Fibroblast of lung (primary cell): ENCODE measurements at places on chromosomes 1 and 21. TPM values are rescaled to one million over a fixed set of nuclear protein-coding genes. Genes with fewer than 3 reads are reported as not detected.

DNA sequence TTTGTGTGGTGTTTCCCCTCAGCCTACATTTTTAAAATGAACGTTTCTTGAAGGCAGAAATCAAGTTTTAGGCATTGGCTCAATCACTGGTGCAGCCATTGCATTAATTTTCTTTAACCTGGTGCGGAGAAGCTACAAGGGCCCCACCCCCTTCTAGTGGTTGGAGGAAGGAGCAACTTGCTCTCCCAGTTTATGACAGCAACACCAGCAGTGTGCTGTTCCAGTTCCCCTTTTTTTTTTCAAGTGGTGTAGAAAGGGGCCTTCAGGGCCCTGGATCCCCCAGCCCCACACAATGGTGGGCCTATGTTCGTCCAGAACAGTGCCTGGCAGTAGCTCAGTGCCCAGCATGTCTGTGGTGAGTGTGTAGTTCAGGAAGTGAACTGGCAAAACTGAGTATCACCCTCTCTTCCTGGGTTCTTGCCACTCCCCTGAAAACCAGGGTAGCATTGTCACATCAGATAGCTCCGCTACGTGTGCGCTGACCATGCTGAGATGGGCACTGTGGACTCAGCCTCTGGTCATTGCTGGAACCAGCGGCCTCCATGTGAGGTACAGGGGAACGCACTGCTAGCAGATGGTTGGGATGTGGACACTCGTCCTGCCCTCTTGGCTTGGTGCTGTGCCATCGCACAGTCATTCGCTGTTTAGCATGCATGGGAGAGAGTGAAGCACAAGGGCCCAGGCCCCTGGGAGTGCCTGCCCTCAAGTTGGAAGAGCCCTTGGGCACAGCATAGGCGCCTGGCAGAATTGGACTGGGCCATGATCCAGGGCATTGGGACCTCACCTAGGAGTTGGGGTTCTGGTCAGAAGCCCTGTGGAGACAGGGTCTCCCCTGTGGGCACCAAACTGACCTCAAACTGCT is 7.2 kb downstream of the ARF1 start:
- H3K27me3 ChIP-seq = no peaks in the 10 kb centered on the region
- H3K27ac ChIP-seq = no peak overlapping the region
- DNase-seq = no peak
- peaks cover 32% of the 10 kb centered on the region for H3K4me1 ChIP-seq

GRCh38 chr1:154874465-154874864 is 4.4 kb upstream of the KCNN3 start:
- H3K27me3 ChIP-seq = peaks cover 23% of the 10 kb centered on the region
- no peaks in the 10 kb centered on the region for H3K4me1 ChIP-seq
- no peaks in the 10 kb centered on the region for H3K36me3 ChIP-seq
- DNase-seq = no peak
- H3K4me3 ChIP-seq = no peak overlapping the region

- H3K27me3 ChIP-seq = no peaks in the 10 kb centered on the region
- H3K36me3 ChIP-seq = no peaks in the 10 kb centered on the region
- no peaks in the 10 kb centered on the region for H3K4me1 ChIP-seq
- DNase-seq = no peak
Observed at GRCh38 chr21:39750670-39751069, 5.7 kb downstream of the IGSF5 start.

CYP4A22 gene
- not detected in 2 replicates for total RNA-seq

ROR1 gene
- total RNA-seq = 10.8 and 16.5 TPM in 2 replicates
